Gastrocnemius medialis (tissue), 4 donors: ENCODE measurements at places on chromosomes 12 and 14.

- DNase-seq: no peak
Observed at GRCh38 chr14:70943838-70944237, 36.6 kb downstream of the PCNX1 start.

DNA sequence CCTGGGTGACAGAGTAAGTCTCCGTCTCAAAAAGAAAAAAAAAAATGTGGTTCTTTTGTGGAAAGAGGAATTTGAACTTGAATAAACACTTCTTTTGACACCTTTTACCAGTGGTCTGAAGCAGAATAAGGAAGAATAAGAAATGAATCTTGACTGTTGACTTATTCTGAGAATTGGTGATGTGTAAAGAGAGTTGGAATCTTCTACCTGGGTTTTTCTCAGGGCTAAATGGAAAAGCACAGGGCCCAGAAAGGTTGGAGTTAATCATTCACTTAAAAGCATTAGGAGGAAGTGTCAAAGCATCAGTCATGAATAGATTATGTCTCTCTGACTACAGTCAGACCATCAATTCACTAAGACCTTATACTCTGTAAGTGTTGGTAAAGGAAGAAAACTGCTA is 13.9 kb downstream of the PNMA1 start:
- DNase-seq: no peak

GRCh38 chr12:24705216-24705615 is 243.7 kb downstream of the BCAT1 start:
- DNase-seq: no peak

DNA sequence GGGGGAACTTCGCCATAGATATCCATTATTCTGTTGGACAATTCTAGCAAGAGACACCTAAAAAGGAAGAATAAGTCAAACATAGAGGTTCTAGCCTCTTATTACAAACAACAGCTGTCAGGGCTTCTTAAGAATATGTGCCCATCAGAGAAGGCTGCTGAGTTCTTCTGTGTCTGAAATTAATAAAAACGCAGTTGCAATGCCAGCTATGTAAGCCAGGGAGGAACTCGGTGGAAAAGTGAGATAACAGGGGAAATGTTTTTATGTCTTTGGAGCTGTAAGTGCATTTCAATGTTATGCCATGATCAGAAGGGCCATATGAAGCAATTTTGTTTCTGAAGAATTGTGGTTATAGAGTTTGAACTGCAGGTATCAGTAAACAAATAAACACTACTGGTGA is 95.0 kb downstream of the SYT1 start:
- DNase-seq: no peak

DNA sequence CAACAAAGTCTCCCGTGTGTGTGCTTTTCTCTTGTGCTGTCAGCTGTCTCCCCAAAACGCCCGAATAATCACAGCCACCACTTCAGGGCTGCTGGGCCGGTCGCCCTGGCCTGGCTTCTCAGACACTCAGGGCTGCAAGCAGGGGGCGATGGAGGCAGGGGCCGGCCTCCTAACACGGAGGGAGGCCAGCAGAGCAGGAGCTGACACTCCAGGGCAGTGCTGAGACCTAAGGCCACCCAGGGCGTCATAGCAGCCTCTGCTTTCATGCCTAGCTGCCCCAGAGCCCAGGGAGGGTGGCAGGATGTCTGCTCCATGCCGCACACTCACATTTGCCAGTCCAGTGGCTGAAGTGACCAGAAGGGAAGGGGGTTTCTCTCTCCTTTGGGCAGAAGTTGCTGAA is 25.6 kb downstream of the STX2 start:
- DNase-seq: no peak

DNA sequence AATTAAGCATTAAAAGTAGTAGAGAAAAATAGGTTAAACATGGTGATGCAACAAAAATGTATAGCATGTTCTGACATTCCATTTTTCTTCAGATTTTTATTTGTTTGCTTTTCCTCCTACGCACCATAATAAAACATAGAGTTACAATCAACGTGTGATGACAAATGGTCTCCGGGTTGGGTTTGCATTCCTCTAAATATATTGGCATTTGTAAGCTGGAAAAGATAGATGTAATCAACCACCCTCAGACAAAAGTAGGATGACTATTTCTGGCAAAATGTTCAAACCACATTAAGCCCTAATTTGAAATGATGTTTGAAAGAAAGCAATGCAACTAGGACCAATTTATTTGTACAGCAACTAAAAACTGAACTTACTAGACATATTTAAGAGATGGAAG is 58.4 kb downstream of the SLC25A21 start:
- DNase-seq: no peak

DNA sequence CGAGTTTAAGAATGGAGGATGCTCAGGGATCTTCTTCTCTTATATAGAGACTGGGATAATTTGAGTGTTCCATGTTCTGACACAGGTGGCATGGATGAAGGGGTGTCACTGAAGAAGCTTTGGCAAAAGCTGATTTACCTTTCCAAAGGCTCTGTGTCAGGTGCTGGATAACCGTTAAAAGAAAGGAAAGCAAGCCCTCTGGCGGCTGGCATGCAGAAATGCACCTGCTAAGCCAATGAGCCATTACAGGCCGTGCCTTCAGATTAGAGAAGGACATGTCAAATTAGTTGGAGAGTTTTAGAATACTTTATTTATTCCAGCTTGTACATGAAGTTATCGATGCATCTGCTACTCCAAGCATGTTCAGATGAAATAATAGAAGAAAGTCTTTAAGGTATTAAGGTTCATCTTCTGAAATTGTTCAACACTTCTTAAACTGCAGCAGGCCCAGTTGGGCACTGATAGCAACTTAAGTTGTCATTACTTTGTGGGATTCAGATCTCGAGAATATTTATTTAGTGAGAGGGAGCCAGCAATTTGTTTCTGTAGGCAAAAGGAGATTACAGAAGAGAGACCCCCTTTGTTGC is 678.2 kb downstream of the NRXN3 start:
- no peak for DNase-seq

- DNase-seq: no peak
Observed at GRCh38 chr12:6494258-6494743, 399 bp downstream of the NCAPD2 start.

DNA sequence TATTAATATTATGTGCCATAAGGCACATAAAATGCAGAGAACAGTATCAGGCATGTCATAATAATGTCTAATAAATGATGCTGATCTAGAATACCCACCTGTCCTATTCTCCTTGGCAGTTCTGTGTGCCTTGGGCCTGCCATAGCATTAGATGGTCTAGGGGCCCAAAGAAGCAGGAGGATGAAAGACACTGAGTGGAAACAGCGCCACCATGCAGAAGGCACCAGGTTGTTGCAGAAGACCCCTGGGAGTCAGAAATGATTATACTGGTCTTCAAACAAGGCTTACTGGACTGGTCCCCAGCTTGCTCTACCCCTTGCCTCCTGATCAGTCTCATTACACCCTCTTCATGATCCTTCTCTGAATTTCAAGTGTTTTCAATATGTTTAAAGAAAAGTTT is 353.3 kb downstream of the GRIN2B start:
- DNase-seq: no peak

GRCh38 chr14:100074431-100075100 is 9.3 kb downstream of the EVL start:
- no peak for DNase-seq

- DNase-seq: no peak
Observed at GRCh38 chr14:69339426-69339825, 58.7 kb downstream of the ERH start.

DNA sequence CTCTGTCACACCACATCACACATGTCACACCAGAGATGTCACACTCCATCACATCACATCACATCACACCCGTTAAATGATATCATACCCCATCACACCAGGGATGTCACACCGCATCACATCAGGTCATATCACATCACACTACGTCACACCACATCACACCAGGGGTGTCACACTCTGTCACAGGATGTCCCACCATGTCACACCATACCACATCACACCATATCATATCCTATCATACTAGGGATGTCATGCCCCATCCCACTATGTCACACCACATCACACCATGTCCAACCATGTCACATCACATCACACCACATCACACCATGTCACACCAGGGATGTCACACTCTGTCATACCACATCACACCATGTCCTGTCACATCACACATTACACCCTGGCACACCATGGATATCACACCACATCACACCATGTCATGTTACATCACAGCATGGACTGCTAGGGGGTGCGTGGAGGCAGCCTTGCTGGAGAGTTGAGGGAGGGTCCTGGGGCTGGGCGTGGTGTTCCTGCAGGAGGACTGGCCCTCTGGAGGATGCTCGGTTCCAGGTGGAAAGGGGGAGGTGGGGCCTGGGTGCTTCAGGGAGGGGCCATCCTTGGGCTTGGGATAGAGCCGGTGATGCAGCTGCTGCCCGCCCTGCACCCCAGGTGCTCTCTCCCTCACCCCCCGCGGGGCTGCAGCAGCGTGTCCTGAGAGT is 134.6 kb downstream of the TMEM121 start:
- no peak for DNase-seq

GRCh38 chr14:53510281-53510912 is 357.3 kb upstream of the DDHD1 start:
- no peak for DNase-seq

DNA sequence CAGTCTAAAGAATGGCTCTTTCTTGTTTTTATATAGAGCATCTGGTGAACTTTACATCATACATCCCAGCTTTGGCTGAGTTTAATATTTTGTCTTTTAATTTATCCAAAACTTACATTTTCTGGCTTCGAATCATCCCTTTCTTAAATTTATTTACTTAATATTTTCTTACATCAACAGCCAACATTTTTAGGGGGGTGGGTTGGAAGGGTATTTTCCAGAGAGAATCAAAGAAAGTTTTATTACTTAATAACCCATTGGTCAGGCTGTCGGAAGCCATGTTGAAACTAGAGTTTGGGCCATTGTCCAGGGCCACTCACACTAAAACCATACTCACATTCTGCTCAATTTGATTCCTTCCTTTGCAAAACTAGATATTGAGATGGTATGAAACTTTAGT is 220.2 kb downstream of the AEBP2 start:
- no peak for DNase-seq

DNA sequence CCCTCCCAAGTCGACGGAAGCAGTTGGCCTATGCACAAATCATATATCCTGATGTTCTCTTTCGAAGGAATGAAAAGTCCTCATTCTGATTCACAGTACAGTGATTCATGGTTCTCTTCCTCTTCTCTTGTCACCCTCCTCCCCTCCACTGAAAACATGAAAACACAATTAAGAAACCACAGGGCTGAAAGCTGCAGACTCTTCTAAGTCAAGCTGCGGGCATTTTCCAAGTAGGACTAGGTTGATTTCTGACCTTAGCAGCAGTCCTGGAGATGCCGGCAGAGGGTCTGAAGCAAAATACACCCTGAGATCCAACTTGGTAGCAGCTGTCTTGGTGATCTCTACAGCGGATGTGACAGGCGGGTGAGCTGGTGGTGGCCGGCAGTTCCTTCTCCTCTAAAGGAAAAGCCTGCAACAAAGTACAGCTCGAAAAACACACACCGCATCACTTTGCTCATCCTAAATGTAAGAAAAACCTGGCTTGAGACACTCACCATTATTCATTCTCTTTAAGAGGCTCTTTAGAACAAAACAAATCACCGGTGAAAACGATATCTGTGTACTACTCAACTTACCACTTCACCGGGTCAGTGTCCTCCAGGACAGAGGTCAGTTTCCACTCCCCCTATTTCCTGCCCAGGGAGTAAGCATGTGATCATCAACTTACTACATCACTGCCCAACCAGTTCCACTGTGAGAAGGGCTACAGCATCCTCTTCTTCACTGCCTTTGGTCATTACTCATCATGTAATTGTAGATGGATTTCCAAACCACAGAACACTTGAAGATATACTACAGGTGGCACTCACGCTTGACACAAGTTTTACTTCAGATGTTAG is 6.0 kb downstream of the TMCC3 start:
- DNase-seq: peak; percentile 85

DNA sequence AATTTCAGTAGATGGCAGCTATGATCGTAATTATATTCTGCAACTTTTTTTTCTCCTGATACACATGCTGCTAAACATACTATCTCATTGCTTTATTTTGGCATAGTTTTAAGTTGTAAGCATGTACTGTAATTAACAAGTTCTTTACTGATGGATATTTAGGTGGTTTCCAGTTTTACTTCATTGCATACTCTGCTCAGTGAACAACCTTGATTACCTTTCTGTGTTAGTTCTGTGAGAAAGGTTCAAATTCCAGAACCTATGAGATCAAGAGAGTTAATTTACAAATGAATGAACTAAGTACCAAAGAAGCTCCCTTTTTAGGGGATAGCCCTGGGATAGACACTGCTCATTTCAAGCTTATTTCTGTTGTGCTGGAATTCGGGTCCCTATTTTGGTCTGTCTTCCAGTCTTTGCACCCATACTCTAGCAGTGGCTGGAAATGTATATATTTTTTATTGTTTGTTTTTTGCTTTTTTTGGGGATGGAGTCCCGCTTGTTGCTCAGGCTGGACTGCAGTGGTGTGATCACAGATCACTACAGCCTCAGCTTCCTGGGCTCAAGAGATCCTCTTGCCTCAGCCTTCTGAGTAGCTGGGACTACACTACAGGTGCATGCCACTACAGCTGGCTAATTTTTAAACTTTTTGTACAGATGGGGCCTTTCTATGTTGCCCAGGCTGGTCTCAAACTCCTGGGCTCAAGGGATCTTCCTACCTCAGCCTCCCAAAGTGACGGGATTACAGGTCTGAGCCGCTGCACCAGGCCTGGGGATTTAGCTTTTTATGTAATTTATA is 10.6 kb downstream of the PAPOLA start:
- DNase-seq: no peak

GRCh38 chr14:31926123-31926522 is 151.0 kb upstream of the ARHGAP5 start:
- no peak for DNase-seq

GRCh38 chr12:98403936-98404335 is 111.5 kb upstream of the TMPO start:
- no peak for DNase-seq

- no peak for DNase-seq
Observed at GRCh38 chr14:22500954-22501726, 87.9 kb downstream of the DAD1 start.

DNA sequence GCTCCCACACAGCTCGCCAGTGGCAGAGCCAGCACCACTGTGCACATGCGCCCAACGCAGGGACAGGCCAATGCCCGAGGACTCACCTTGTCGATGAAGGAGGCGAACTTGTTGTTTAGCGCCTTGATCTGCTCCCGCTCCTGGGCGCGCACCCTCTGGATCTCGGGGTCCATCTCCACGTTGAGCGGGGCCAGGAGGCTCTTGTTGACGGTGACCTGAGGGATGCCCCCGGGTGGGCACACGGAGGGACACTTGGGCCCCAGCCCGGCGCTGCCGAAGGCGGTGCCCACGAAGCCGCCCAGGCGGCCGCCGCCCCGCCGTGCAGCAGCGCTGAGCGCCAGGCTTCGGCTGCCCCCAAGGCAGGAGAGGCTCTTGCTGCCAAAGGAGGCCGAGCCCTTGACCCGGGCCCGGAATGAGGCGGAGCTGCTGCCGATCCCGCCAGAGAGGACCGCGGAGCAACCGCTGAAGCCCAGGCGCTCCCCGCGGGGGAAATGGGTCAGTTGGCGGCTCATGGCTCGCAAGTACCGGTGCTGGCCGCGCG is at the start of gene KRT72:
Gene KRT72, minus strand, starts transcription at position 523 of the 541 bp plus-strand sequence. Its CDS starts 11 bp downstream, at position 512.
- DNase-seq: no peak

- DNase-seq: no peak
Observed at GRCh38 chr12:19872621-19873540, 433.6 kb downstream of the AEBP2 start.
